Progenitor cell of endocrine pancreas (in vitro differentiated cells): ENCODE measurements at places on chromosomes 11 and 22. TPM values are rescaled to one million over a fixed set of nuclear protein-coding genes. Genes with fewer than 3 reads are reported as not detected.

GRCh38 chr22:38316364-38317121 is 690 bp downstream of the CSNK1E start:
- peak; percentile 42 for DNase-seq

DNA sequence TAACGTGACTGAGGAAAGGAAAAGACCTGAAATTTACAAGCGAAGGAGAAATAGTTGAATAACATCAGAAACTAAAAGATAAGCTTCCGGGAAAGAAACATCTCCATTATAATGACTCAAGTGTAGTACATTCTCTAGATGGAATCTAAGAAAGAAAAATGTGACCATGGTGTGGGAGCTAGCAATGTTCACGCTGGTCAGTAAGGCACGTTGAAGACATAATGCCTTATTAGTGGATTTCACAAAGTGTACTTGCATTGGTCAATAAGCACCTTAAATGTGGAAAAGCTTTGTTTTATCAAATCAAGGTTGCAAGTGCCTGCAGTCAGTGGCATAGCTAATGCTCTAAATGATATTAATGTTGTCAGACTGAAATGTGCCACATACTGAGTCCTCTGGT is 2.8 kb upstream of the LARGE1 start:
- DNase-seq: no peak

- DNase-seq: no peak
These were observed 80.7 kb downstream of the CABIN1 start for GRCh38 chr22:24091551-24092420.

DNA sequence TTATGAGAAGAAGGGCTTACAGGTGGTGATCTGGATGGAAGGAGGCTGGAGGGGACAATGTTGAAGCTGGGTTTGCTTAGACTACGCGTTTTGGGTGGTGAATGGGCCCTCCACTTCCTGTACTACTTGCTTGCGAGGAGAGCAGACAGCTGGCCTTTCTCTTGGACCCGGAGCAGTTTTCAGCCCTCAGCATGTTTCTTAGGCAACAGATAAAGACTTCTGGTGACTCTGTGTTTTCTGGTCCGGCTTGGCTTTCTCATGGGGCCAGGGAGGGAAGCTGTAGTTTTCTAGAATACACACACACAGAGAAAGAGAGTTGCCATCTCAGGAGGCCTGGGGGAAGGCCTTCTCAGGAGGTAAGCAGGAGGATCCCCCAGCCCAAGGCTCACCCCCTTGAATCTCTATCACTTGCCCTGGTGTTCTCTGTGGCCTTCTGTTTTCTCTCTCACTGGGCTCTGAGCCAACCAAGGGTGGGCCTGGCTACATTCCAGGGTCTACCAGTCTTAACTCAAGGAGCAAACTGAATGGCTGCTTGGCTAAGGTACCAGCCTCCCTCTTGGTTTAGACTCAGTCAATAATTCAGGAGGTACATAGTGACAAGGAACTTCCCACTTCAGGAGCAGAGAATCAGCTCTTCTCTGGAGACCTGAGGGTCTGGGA is 2.4 kb downstream of the CCS start:
- DNase-seq: no peak

- no peak for DNase-seq
These were observed 35.8 kb downstream of the GRAMD4 start for GRCh38 chr22:46655861-46656608.

- DNase-seq: no peak
These were observed 181.1 kb upstream of the SESN3 start for GRCh38 chr11:95412074-95412473.

- no peak for DNase-seq
These were observed 30.9 kb downstream of the INSC start for GRCh38 chr11:15145615-15146014.

DNA sequence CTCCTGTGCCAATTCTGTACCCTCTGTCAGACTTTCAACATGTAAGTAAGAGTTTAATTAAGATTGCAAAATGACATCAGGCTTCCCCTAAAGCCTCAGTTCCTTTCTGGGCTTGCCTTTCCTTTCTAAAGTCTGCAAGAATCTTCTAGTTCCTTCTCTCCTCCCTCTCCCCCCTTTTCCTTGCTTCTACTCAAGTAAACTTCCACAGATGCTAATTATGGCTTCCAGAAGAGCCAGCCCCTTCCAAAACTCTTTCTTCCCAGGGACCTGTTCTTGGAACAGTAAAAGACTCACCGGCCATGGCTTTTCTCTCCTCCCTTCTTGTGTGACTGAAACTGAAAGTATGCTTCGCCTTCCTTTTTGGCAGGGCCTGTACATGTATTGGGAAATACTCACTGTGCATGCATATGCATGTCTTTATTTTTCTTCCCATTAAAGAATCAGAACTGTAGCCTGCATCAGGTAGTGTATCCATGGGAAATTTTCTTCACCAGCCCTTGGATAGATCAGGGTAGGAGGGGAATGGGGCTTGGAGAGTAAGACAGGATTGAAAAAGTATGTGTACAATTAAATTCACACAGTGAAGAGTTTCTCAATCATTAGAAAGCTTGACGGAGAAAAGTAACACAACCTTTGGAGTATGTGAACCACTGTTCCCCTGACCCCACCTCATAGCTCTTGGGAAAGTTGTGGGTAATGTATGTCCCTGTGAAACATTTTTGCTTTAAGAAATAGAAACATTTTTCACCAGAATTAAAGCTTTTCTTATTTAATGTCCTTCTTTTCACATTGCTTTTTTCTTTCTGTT is at the start of gene CASP1:
TSS of gene CASP1 (minus strand) at position 332 of the 808 bp plus-strand sequence. CDS start at position 301, 31 bp downstream.
- DNase-seq: no peak

DNA sequence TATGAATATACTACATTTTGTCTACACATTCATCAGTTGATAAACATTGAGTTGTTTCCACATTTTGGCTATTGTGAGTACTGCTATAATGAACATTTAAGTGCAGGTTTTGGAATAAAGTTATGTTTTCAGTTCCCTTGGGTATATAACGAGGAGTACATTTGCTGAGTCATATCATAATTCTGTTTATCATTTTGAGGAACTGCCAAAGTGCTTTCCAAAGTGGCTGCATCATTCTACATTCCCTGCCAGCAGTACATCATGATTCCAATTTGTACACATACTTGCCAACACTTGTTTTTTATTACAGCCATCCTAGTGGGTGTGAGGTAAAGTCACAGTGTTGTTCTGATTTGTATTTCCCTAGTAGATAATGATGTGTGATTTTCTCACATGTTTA is 1458.6 kb upstream of the TENM4 start:
- DNase-seq: no peak

DNA sequence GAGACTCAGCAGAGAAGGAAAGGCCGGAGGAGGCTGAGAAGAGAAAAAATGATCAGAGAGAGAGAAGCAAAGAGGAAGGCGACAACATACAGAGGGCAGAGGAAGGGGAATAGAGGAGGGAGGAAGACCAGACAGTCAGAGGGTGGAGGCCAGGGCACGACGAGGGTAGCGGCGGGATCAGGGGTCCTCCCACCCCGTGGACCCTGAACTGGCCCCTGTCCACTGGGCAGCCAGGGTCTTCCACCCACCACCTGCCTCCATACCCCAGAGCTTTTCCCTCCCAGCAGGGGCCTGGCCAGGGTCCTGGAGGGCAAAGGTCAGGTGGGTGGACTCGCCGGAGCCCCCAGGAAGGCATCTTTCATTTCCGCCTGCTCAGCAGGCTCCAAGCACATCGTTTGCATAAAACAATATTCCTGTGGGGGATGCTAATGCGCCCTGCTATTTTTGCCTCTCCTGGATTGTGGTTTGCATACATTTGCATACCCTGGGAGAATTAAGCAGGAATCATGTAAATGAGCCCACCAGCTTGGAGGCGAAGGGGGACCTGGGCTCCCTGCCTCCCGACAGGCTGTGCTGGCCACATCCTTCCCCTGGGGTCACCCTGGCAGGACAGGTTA is 394.1 kb downstream of the MN1 start:
- DNase-seq: no peak

DNA sequence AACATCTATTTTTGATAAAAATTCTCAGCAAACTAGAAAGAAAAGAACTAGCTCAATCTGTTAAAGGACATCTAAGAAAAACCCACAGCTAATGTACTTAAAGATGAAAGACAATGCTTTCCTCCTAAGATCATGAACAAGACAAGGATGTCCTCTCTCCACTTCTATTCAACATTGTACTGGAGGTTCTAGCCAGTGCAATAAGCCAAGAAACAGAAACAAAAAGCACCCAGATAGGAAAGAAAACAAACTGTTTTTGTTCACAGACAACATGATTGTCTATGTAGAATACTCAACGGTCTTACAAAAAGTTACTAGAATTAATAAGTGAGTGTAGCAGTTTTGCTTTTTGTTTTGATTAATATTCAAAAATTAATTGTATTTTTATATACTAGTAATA is 7.8 kb downstream of the CD3D start:
- DNase-seq: no peak

DNA sequence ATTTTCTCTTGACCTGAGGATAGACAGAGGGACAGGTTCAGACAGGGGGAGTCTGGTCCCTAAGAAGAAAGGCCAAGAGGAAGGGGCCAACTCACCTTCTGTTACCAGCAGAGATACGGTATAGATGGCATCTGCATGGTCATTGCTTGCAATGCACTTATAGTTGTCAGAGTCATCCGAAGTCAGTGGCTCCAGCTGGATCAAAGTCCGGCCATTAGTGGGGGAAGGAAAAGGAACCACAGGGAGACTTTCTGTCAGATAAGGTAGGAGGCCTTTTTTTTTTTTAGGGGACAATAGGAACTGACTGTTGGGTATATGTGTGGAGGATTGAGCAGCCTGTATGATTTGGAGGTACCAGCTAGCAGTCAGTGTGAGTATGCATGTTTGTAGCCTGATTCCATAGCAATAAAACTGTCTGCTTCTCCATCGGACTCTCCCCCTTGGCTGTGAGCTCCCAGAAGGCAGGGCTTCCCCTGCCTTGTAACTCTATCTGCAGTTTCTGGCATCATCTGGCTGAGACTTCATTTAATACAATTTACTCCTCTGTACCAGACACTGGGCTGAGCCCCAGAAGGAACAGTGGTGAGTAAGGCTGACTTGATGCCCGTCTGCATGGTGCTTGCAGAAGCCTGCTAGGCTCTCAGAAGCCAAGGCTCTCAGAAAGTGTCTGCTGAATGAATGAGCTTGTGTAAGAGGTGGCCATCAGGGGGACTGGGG is 5.7 kb downstream of the IGSF22 start:
- no peak for DNase-seq

- no peak for DNase-seq
These were observed 44.6 kb downstream of the LIF start for GRCh38 chr22:30201945-30202344.

DNA sequence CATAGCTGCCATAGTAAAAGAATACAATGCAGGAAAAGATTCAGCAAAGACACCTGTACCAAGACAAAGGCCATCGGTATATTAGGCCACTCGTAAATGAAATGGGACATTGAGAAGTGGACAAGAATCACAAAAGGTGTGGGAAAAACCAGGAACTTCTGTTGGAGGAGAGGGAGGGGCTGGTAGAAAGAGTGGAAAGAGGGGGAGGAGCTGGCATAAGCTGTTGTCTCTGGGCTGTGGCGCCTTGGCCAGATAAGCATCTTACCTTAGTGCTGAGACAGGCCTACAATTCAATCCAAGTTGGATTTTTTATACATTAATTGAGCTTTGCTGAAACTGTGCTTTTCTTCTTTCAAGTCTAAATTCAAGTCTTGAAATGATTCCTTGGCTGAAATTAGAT is 37.1 kb downstream of the ZNF202 start:
- DNase-seq: no peak

DNA sequence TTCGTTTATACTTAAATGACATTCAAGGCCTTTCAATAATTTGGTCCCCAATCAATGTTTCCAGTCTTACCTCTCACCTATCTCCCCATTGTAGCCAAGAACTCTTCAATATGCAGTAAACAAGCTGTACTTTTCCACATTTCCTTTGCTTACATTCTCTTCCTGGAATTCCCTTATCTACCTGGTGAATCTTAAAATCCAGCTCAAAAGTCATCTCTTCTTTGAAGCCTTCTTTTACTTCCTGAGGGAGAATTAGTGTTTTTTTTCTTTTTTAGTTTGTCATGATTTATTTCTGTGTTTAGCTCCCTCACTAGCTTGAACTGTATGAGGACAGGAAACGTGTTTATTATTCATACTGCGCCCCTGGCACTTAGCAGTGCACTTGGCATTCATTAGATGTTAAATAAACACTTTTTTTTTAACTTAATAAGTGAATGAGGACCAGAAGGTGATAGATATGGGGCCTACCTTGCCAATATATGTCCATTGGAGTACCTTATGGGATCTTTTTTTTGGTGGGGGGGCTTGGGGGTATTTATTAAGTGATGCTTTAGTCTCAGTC is 4.9 kb upstream of the PTS start:
- no peak for DNase-seq

GRCh38 chr22:31105282-31105929 is 2.0 kb downstream of the SELENOM start:
- DNase-seq: no peak

GRCh38 chr22:22110548-22111266 is 128.1 kb upstream of the TOP3B start:
- peak; percentile 46 for DNase-seq

DNA sequence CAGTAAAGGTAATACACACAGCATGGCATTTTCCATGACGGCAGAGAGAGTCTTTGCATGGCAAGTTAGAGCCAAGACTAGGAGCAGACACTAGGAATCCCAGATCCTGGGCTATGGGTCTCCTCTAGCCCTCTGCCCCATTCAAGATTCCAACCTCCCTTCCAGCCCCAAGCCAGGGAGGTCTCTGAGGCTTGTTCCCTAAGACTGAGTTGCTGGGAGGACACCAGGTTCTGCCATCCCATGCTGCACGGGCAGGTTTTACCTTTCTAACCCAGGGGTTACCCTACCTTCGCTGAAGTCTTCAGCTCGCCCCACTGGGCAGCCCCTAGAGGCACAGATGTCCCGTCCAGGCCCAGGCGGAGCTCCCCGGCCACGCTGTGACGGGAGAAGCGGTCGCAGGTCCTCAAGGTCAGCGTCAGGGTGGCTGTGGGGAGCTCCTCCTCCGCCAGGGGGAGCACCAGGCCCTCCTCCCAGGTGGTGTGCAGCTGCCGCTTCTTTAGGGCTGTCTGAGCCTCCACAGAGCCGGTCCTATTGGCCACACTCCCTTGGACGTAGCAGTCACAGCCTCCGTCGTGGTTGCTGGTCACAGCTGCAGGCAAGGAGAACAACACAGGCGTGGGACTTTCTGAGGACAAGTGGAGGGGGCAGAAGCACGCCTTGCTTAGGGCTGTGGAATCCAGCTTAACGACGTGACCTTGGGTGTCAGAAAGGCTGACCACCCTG is 33.8 kb downstream of the SYT13 start:
- DNase-seq: peak; percentile 76

- no peak for DNase-seq
These were observed 1.7 kb upstream of the MUC5B start for GRCh38 chr11:1220941-1221721.

COA4 gene
- total RNA-seq: 71.3 and 75.8 TPM in 2 replicates

C11orf97 gene
- total RNA-seq: not detected in 2 replicates

MS4A3 gene
- not detected in 2 replicates for total RNA-seq

TUG1 gene
- 142 and 146 TPM in 2 replicates for total RNA-seq

RTN4R gene
- total RNA-seq: 30.8 and 36.0 TPM in 2 replicates

ABTB2 gene
- total RNA-seq: 16.0 and 19.5 TPM in 2 replicates

APOC3 gene
- 14.9 and 16.3 TPM in 2 replicates for total RNA-seq

LMO2 gene
- 0.36 and 0.55 TPM in 2 replicates for total RNA-seq
